ENCODE measurements at places on chromosomes 16 and 17.

GRCh38 chr17:65182233-65182632 lies 45.1 kb downstream of the RGS9 start:
- H3K36me3 ChIP-seq: peaks cover 1% of the 10 kb centered on the region
- DNase-seq: no peak
- peak overlapping the region; percentile 87 for H3K27ac ChIP-seq
- H3K4me1 ChIP-seq: peaks cover 65% of the 10 kb centered on the region
- no peak overlapping the region for H3K4me3 ChIP-seq
- H3K27me3 ChIP-seq: no peaks in the 10 kb centered on the region

DNA sequence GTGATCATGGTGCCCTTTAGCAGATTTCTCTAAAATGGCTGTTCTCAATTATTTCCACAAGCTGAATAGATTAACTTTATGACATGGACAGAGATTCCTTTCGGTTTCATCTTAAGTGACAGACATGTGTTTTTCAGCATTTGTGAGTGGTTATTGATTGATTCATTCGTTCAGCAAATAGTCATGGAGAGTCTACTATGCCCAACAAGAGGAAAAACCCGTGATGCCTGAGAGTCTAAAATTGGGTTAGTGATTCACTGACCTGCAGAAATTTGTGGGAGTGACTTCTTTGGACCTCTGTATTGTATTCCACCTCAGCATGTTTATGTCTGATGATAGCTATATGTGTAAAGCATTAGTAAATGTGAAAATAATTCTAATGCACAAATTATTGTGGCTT lies 28.0 kb upstream of the DUSP14 start:
- no peaks in the 10 kb centered on the region for H3K27me3 ChIP-seq
- H3K36me3 ChIP-seq: peaks cover 45% of the 10 kb centered on the region
- H3K4me3 ChIP-seq: no peak overlapping the region

DNA sequence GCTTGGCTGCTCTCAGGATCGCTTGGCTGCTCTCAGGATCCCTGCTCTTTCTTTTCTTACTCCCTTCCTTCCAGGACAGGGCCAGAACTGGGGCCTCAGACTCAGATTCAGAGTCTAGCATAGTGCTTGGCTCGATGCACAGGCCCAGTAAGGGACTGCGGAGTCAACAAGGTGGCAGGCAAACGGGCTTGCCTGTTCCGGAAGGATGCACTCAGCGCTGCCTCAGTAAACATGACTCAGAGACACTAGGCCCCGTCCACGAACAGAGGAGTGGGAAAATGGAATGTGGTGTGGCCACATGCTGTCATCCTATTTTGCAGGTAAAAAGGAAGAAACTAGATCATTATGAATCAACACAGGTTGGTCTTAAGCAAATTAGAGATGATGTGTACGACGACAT lies 9.8 kb downstream of the SPHK1 start:
- H3K36me3 ChIP-seq: peaks cover 30% of the 10 kb centered on the region
- DNase-seq: no peak
- no peak overlapping the region for H3K4me3 ChIP-seq
- no peaks in the 10 kb centered on the region for H3K27me3 ChIP-seq
- H3K27ac ChIP-seq: no peak overlapping the region
- no peaks in the 10 kb centered on the region for H3K4me1 ChIP-seq

GRCh38 chr16:53068423-53068833 lies 13.6 kb downstream of the CHD9 start:
- no peak overlapping the region for H3K27ac ChIP-seq
- H3K4me3 ChIP-seq: no peak overlapping the region
- no peaks in the 10 kb centered on the region for H3K27me3 ChIP-seq
- H3K4me1 ChIP-seq: peaks cover 25% of the 10 kb centered on the region
- peaks cover 12% of the 10 kb centered on the region for H3K36me3 ChIP-seq
- DNase-seq: peak; percentile 59

- H3K4me1 ChIP-seq: peaks cover 48% of the 10 kb centered on the region
- no peak for DNase-seq
- H3K27me3 ChIP-seq: no peaks in the 10 kb centered on the region
- H3K36me3 ChIP-seq: peaks cover 20% of the 10 kb centered on the region
These were observed 17.7 kb downstream of the ANKRD11 start for GRCh38 chr16:89472711-89473075.

DNA sequence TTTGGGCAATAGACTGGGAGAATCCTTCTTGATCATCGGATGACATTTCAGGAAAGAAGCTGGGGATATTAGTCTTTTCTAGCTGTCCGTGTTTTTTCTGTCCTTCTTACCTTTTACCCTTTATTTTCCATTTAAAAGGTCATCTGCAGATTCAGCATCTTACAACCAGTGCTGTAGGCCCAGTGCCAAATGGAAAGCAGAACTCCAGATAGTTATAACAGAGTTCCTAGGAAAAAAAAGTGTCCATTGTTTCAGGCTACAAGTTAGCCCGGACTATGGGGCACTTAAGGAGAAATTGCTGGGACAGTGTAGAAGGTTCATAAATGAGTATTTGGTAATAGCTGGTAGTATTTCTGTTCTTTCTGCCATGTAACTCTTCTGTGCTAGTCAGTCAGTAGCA lies 28.4 kb downstream of the LDHD start:
- H3K36me3 ChIP-seq: peaks cover 19% of the 10 kb centered on the region
- H3K4me3 ChIP-seq: no peak overlapping the region
- no peaks in the 10 kb centered on the region for H3K27me3 ChIP-seq

DNA sequence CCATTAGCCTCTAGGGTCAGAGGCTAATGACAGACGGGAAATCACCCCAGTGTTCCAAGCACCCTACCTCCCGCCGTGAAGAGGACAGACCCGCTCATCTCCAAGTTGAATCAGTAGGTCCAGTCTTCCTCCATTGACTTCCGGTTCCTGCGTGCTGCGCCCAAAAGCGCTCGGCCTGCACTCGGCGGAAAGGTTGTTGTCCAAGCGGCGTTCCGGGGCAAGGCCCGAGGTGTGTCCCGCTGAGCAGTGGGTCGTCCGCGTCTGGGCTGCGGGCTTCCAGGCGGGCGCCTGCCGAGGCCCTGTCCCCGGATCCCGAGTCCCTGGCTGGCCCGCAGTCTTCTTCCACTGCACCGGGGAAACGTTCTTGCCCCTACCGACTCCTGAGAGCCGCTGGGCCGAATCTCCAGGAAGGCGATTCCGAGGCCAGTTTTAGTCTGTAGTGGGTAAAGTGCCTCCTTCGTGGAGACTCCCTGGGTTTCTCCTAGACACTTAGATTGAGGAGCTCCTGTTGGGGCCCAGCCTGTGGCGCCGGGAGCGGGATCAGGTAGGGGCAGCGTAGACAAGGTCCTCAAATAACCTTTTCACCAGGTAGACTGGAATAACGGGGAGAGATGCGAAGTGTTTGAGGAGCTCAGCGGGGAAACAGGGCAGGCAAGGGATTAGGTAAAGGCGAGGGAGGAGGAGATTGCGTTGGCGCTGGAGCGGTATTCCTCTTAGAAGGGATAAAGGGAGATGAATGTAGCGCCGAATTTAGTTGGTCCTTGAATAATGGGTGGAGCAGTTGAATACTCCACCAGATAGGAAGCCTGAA lies at the start of gene TEFM:
Gene TEFM (minus strand): TSS at position 138 of the 811 bp plus-strand sequence. CDS start 40 bp downstream, at position 98.
- H3K27ac ChIP-seq: peak within 1 kb of the TSS; percentile 91
- peak; percentile 97 for DNase-seq
- peaks cover 18% of the 10 kb centered on the region for H3K36me3 ChIP-seq
- peaks cover 26% of the 10 kb centered on the region for H3K4me1 ChIP-seq
- H3K27me3 ChIP-seq: no peaks in the 10 kb centered on the region

DNA sequence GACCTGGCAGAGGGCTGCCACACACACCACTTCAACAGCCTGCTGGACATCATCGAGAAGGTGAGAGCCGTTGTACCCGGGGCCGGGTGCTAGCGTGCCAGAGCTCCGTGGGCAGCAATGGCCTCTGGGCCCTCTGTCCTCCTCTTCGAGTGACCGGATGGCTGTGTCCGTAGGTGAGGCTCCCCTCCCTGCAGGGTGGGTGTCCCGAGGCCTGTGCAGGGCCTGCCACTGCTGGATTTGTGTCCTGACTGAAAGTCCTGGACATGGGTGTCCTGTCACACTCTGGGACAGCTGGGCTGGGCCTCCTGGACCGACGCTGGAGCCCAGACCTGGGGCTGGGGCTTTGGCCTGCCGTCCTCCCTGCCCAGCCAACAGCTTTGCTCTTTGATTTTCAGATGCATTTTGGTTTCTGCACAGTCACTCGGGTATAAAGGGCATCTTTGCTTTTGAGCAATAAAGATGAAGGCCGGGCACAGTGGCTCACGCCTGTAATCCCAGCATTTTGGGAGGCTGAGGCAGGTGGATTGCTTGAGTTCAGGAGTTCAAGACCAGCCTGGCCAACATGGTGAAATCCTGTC lies 16.7 kb downstream of the TSC2 start:
- H3K27ac ChIP-seq: no peak overlapping the region
- H3K36me3 ChIP-seq: peaks cover 24% of the 10 kb centered on the region
- no peak for DNase-seq
- no peaks in the 10 kb centered on the region for H3K4me1 ChIP-seq
- H3K27me3 ChIP-seq: no peaks in the 10 kb centered on the region
- H3K4me3 ChIP-seq: no peak overlapping the region

Data from activated CD4-positive, alpha-beta T cell treated with anti-CD3 and anti-CD28 coated beads, Interleukin-2, amount 10 ng/mL, durations not matched to agents 24 days and 14 days (primary cell).